ENCODE measurements at places on chromosomes 6 and 20.

- no peak for DNase-seq
Measured at GRCh38 chr20:19936466-19937200, 80.5 kb upstream of the NAA20 start.

DNA sequence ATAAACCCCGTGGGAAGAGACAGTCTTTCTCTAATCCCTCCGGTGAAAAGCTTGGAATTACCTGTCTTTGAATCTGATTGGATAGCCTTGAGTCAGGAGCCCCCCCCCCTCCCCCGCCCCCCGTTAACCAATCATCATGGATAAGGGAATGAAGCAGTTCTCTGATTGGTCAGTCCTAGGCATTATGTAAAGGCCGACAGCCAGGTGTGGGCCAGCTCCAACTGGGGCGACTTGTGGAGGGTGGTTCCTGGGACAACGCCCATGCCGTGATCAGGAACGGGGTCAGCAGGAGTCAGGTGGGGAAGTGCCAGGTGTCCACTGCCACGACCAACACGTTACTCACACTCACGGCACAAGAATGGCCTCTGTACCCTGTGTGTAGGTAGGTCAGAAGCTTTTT is 406.8 kb upstream of the SULF2 start:
- no peak for DNase-seq

- no peak for DNase-seq
Measured at GRCh38 chr6:125872259-125872921, 81.6 kb downstream of the NCOA7 start.

DNA sequence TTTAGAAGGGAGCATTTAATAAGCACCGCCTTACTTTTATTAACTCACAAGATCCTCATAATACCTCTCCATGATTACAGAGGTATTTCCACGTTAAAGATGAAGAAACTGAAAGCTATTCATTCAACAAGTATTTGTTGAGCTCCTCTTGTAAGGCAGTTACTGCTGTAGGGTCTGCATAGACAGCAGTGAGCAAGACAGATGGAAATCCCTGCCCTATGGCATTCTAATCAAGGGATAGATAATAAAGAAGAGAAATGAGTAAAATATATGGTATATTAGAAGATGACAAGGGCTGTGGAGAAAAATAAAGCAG is 77.8 kb upstream of the CTNNBL1 start:
- DNase-seq: no peak

GRCh38 chr6:148316308-148316707 is 26.3 kb upstream of the SASH1 start:
- no peak for DNase-seq

DNA sequence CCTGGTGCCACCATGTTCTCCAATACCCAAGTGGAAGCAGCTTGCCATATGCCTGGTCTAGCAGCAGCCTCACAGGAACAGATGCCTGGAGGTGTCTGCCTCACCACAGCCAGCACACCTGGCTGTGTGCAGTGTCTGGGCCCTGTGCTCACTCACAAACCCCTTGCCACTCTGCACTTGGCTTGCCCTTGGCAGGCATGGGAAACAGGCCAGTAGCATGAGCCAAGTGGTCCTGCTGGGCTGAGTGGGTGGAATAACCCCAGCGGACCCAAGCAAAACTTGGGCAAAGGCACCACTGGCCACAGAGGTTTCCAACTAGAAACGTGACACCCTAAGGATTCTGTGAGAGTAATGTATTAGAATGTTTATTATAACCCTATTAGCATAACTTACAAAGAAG is 600.5 kb upstream of the GJE1 start:
- DNase-seq: no peak

GRCh38 chr20:17688965-17689364 is 6.9 kb upstream of the RRBP1 start:
- DNase-seq: no peak

DNA sequence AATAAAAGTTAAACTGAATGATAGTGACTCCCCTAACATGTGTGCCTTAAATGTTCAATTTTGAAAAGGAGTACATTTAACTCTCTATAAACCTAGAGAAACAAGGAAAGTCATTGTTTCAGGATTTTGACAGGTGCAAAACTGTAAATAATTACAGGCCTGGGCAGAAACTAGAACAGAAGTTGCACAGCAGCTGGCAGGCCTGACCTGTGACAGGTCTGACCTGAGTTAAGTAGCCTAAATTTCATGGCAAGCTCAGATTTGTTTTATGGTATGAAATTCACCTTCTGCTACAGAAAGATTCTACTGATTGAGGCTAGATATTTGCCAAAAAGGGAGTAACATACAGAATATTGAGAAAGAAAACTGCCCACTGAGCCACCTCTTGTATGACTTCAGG is 166.1 kb downstream of the CDKAL1 start:
- no peak for DNase-seq

Measured in activated naive CD8-positive, alpha-beta T cell treated with anti-CD3 and anti-CD28 coated beads, Interleukin-2, amount 50 U/mL, for 24 hours (primary cell).